BE2C (cell line): ENCODE measurements at places on chromosomes 1 and 21.

DNA sequence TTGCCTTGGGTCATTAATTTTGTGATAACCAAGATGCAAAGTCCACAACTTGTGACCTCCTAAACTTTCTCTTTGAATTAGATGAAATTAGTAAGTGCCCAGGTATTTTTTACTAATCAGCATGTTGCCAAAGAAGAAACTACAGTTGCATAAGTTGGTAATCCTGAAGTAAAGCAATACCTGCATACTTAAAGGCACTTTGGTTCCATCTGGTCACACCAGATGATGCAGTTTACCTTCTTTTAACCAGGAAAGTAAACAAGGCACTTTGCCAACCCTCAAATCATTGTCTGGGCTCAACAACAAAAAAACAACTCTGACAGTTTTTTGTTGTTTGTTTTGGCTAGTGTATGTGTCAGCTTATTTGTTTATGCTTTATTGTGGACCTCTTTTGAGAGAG, 55.5 kb upstream of the DYNLT5 start:
- no peak for DNase-seq

GRCh38 chr21:37845535-37845934, 70.7 kb downstream of the KCNJ6 start:
- no peak for DNase-seq

- DNase-seq = no peak
Observed at GRCh38 chr1:82044111-82044510, 243.4 kb downstream of the ADGRL2 start.

GRCh38 chr1:29505532-29506220, 269.4 kb downstream of the PTPRU start:
- no peak for DNase-seq

DNA sequence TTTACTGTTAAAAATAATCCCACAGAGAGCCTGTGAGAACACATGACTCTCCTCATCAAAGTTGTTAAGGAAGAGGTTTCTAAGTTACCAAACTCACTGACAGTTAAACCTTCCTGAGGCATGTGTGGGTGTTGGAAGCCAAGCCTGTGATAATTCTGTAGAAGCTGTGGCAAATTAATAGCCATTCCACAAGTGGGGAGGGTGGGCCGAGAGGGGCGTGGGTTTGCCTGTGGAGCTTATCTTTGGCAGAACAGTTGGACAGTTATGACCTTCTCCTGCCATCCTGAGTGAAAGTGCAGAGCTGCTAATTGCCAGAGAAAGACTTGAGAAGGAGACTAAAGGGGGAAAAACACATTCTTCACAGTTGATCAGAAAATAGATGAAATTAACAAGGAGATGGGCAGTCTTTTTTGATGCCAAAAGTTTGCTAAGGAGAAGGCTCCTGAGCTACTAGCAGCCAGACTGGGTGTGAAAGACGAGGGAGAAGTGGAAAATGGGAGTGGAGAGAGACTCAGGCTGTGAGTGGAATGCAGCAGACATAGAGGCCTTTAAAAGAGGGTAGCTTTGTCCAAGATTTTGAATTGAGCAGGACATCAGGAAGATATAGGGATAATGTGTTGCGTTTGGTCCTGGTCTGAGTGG, 1.6 kb upstream of the PLA2G2C start:
- no peak for DNase-seq

- DNase-seq = no peak
Observed at GRCh38 chr1:119245881-119246280, 105.4 kb upstream of the WARS2 start.

DNA sequence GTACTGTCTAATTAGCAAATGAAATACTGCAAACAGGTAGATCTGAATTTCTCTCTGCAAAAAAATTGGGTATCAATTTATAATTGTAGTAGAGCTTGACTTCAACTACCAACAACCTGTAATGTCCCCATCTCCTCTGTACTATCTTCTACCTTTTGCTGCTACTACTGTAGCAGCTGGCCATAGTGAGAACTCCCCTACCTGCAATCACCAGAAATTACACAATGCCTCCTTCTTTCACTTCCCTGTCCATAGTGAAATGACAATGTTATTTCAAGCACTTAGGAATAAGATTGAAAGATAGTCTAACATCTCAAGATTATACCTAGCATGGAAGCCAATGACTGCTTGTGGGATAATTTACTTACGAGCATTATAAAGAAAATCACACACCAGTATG, 100.4 kb downstream of the ACBD6 start:
- DNase-seq = no peak

DNA sequence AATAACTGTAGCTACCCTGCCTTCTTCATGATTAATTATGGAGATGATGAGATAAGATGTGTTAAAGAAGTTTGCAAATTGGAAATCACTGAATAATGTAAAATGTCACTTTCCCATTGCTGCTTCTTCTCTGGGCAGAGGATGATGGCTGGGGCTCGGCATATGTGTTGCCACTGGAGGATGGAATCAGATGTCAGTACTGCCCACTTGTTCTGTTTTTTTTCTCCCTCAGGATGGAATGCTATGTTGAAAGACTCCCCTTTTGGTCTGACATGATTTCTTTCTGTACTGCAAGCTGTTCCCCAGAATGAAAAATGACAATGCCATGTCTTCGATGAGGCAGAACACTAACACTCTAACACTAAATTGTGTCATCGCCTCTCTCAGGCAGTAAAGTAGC, 373.9 kb upstream of the SPAG17 start:
- DNase-seq = no peak

GRCh38 chr1:235067396-235068157, 61.1 kb downstream of the TOMM20 start:
- DNase-seq = peak; percentile 78

GRCh38 chr1:3614755-3615742, 3.7 kb upstream of the MEGF6 start:
- DNase-seq = no peak

DNA sequence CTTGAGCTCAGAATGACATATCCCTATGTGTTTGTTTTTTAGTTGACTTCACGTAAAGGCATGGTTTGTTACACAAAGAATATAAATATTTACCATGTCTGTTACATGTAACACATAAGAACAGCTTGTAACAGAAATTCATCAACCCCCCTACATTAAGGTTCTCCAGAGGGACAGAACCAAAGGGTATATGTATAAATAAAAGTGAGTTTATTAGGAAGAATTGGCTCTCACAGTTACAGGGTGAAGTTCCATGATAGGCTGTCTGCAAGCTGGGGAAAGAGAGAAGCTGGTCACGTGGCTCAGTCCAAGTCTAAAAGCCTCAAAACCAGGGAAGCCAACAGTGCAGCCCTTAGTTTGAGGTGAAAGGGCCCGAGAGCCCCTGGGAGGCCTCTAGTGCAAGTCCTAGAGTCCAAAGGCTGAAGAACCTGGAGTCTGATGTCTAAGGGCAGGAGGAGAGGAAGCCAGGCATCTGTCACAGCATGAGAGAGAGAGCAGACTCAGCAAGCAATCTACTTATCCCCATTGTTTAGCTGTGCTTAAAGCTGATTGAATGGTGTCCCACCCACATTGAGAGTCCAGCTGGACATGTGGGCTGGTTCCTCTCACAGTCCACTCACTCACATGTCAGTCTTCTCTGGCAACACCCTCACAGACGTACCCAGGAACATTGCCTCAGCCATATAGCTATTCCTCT, 15.8 kb downstream of the THRAP3 start:
- DNase-seq = no peak

DNA sequence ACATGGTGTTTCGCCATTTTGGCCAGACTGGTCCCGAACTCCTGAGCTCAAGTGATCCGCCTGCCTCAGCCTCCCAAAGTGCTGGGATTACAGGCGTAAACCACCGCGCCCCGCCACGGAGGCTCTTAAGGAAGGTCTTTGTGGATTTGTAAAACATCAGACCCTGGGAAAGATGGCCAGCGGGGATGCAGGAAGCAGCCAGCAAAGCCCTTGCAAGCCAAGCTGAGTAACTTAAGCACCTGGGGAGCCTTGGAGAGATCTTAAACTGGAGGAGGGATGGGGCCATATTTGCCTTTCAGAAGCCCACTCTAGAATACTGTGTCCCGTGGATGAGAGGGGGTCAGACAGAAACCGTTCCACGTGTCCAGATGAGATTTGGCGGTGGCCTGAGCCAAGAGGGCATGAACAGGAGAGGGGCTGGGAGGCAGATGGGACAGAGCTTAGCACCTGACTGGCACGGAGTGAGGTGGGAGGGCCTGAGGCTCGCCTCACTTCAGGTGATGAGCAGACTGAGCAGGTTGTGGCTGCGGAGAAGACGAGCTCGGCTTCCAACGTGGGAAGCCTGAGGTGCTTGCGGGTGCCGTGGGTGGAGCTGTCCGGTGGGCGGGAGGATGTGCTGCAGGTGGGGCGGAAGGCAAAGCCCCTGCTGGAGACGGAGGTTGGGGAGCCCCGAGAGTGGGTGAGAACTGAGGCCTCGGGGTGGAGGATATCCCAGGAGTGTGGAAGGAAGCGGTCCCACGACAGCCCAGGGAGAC, 11.7 kb downstream of the C1orf216 start:
- DNase-seq = no peak

DNA sequence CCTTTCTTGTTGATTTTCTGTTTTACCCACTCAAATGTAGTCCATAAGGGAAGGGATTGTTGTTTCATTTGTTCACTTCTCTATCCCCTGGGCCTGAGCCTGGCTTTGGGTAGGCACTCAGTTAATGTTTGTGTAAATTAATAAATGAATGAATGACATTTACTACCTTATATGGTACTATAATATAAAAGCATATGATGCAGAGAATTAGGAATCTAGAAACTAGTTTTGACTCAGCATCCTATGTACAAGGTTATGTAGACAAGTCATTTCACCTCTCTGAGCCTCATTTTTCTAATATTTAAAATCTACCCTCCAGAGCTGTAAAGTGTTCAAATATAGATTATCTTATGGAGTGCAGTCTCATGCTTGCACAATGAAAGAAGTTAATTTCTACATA, 68.9 kb upstream of the S1PR1 start:
- DNase-seq = no peak

GRCh38 chr1:5478961-5479360, 513.3 kb downstream of the NPHP4 start:
- DNase-seq = no peak

- DNase-seq = peak; percentile 96
Observed at GRCh38 chr1:109792056-109792831, 28.5 kb upstream of the EPS8L3 start.

- DNase-seq = no peak
Observed at GRCh38 chr1:67264899-67265298, 42.8 kb upstream of the IL12RB2 start.

DNA sequence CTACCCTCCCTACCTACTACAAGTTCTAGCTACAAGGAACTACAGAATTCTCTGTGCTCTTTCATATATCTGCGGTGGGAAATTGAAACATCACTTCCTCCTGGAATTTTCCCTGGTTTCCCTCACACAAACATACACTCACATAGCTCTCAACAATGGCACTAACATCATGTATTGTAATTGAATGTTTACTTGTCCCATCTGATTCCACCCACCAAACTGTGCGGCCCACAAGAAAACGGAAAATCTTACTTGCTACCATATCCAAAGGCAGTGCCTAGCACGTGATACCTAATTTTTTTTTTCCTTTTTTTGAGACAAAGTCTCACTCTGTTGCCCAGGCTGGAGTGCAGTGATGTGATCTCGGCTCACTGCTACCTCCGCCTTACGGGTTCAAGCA, 33.9 kb downstream of the NDC1 start:
- DNase-seq = no peak

DNA sequence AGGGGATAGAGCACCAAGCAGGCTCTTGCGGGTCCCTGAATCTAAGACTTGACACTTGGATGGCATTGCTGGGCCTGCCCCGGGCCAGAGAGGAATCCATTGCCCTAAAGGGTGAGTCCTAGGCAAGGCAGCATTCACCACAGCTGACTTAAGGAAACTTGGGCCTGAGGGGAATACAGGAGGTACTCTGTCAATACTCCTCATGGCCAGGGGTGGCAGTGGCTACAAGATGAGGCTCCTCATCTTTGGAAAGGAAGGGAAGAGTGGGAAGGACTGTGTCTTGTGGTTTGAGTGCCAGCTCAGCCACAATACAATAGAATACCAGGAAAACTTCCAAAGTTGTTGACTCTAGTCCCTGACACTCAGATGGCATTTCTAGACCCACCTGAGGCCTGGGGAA, 5.1 kb downstream of the KRTAP22-1 start:
- DNase-seq = no peak

- DNase-seq = no peak
Observed at GRCh38 chr1:159828581-159829272, 2.1 kb downstream of the SLAMF8 start.

GRCh38 chr21:33916200-33916567, 580 bp upstream of the ATP5PO start:
- DNase-seq = no peak

DNA sequence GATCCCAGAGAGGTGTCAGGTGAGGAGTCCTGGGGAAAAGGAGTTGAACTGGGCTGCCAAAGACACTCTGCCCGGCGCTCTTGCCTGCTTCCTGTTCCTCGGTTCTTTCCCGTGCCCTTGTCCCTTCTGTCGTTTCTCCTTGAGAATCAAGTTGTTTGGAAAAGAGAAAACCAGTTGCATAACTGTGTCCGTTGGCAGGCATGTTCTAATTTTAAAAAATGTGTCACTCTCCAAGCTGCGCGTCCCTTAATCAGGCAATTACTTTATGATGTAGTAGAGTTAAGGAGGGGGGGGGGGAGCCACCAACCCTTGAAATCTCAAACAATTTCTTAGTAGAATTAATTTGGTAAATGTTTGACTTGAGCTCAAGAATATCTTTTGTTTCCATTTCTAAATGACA, 105.9 kb upstream of the IGSF21 start:
- DNase-seq = no peak

DNA sequence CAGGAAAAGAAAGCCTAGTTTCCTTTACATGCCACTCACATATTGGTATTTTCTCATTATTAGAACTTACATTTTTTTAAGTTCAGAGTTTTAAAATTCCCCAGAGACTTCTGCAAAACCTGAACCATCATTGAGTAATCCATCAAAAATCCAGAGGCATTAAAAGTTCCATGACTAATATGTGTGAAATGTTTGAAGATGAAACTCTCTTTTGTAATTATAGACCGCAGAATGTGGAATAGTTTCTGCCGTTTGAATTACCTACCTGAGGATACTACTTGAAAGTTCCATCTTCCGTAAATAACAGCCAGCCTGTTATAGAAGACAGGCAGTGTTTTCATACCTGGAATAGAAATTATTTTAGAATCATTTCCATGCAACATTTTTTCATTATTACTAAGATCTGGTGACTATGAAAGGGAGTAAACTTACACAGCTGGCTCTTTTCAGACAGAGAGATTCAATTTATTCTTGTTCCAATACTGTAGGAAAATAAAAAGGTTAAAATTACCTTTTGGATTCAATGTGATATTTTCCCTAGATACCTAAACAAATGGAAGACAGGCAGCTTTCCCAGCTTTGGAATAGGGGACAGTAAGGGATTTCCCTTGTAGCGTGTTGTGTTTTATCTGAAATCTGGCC, 131.4 kb downstream of the ST6GALNAC5 start:
- no peak for DNase-seq

GRCh38 chr1:206833106-206833680, 32.2 kb upstream of the IL20 start:
- no peak for DNase-seq

DNA sequence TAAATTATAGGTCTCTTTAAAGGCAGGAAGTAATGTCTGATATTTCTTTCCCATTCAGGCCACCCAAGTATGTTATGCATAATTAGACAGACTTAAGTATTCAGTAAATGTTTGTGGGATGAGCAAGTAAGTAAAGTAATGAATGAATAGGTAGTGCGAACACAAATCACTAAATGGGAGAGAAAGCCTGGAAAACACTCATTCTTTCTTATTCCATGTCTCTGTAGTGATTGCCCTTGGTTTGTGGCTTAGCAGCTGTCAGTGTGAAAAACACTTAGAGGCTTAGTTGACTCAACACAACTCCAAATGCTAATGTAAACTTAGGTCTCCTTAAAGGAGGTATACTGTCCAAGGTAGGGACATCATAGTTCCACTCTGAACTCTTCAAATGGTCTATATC, 182.5 kb downstream of the ZC3H11B start:
- no peak for DNase-seq

GRCh38 chr1:163897412-163898155, 575.8 kb downstream of the NUF2 start:
- DNase-seq = no peak
